Left ventricle myocardium inferior (tissue), 1 donor: ENCODE measurements at places on chromosomes 12 and 14. TPM values are rescaled to one million over a fixed set of nuclear protein-coding genes. Genes with fewer than 3 reads are reported as not detected.

Gene ABCC9
- total RNA-seq, result 81.8 TPM

Gene USP44
- total RNA-seq, result 0.80 TPM

DNA sequence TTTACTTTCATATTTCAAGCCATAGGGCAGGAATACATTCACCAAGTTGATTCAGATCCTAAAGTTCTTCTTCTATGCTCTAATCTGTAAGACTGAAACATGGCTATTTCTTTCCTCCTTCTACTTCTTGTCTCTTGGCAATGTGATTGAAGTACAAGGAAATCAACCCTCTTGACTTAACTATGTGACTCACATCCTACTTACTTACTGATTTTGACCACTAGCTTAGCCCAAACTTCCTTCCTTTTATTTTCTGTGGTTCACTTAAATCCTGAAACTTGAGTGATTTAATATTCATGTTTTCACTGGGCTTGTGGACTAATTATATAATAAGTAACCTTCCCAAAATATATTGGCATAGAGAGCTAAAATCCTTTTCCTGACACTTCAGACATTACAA lies 111.2 kb upstream of the NOVA1 start:
- H3K4me1 ChIP-seq, result no peaks in the 10 kb centered on the region
- H3K27me3 ChIP-seq, result no peaks in the 10 kb centered on the region
- no peak for DNase-seq

Gene SERPINA4
- total RNA-seq, result not detected

DNA sequence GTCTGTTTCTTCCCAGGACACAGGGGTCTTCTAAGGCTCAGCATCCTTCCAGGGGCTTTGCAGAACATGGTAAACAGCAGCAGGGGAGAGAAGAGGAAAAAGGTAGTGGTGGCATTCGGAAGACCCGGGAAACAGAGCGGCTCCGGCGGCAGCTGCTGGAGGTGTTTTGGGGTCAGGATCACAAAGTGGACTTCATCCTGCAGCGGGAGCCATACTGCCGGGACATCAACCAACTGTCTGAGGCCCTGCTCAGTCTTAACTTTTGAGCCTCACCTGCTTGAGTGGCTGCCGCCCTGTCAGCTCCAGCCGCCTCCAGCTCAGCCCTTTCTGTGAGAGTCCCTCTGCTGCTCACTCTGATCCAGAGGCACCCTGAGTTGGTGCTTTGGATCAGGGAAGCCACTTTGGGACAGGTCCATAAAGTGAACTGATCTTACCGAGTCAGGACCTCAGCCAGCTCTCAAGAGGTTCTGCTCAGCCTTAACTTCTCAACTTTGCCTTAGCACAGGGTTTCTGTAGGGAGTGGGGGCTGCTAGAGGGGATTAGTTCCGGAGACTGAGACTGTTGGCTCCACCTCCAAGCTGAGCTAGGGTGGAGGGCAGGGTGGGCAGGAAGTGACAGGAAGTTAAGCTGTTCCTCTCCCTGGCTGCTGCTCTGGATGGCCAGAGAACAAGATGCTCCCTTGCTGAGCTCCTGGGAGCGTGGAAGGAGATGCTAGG lies 5.4 kb downstream of the SDR39U1 start:
- H3K4me1 ChIP-seq, result peaks cover 81% of the 10 kb centered on the region
- peaks cover 73% of the 10 kb centered on the region for H3K36me3 ChIP-seq
- no peak for DNase-seq
- H3K27me3 ChIP-seq, result no peaks in the 10 kb centered on the region
- peak overlapping the region; percentile 100 for H3K27ac ChIP-seq

Gene C14orf39
- not detected for total RNA-seq

Gene CEP170B
- 11.7 TPM for total RNA-seq

Gene MEG3
- 17.5 TPM for total RNA-seq

Gene CCND2
- 283 TPM for total RNA-seq

GRCh38 chr12:71949646-71950045 lies 11.0 kb downstream of the TPH2 start:
- H3K36me3 ChIP-seq, result no peaks in the 10 kb centered on the region
- H3K27me3 ChIP-seq, result peaks cover 40% of the 10 kb centered on the region
- no peak overlapping the region for H3K27ac ChIP-seq
- no peak for DNase-seq
- no peaks in the 10 kb centered on the region for H3K4me1 ChIP-seq
- no peak overlapping the region for H3K4me3 ChIP-seq

Gene UTP20
- 7.5 TPM for total RNA-seq

DNA sequence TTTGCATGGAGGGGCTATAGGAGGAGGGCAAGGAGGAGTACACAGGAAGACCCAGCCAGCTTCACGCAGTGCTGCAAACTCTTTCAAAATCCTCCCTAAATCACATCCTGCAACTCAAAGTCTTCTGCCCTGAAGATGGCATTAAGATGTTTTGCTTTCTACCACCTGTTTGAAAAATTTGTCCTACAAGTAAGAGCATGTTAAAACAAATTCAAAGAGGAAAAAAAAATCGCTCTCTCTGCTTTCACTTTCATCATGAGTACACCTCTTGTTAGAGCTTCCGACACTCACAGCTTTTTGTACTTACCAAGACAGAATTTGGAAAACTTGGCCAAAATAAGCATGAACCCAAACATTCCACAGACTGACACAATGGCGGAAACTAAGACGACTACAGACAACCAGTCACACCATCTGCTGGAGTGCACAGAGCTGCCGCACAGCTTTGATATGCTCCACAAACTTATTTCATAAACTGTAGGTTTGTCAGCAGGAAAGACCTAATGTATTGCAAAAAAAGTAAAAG lies 21.3 kb downstream of the GCH1 start:
- H3K4me3 ChIP-seq, result peak overlapping the region; percentile 62
- no peaks in the 10 kb centered on the region for H3K36me3 ChIP-seq
- no peak for DNase-seq
- H3K27ac ChIP-seq, result peak overlapping the region; percentile 77
- H3K27me3 ChIP-seq, result no peaks in the 10 kb centered on the region

GRCh38 chr12:102950950-102951619 lies 6.4 kb upstream of the ASCL1 start:
- no peaks in the 10 kb centered on the region for H3K36me3 ChIP-seq
- peaks cover under 1% of the 10 kb centered on the region for H3K4me1 ChIP-seq
- H3K4me3 ChIP-seq, result no peak overlapping the region

DNA sequence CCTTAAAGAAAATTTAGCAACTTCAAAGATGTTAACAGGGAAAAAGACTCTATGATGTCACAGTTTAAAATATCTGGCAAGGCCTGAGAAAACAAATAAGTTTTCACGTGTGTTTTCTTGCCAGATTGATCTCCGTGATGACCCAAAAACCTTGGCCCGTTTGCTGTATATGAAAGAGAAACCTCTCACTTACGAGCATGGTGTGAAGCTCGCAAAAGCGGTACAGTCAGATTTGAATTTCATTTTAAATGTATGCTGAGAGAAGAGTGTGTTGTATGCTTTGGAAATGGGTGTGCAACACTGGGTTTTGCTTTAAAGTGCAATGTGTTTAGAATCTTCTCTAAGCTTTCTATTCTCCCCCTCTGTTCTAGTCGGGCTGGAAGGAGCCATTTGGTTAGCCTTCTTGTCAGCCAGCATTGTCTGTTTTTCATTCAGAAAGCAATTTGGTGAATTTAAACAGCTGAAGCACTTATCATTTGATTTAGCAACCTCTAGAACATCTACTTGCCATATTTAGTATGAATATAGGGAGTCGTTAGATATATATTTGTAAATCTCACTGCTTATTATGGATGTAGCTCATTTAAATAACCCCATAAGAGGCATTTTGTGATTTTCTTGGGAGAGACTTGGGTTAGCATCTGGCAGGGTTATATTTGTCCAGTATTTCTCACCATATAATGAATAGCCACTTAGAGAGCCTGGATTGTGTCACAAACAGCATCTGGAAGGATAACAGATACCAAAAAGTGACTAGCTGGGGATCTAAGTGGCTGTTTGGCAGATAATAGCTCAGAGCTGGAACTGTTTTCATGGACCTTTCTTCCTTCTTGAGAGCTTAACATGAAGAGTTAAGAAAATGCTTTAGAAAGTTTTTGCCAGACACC lies 35.5 kb downstream of the GPHB5 start:
- H3K4me1 ChIP-seq, result no peaks in the 10 kb centered on the region
- H3K27me3 ChIP-seq, result no peaks in the 10 kb centered on the region
- H3K36me3 ChIP-seq, result peaks cover 44% of the 10 kb centered on the region
- no peak for DNase-seq

- H3K4me1 ChIP-seq, result peaks cover 5% of the 10 kb centered on the region
- peaks cover 4% of the 10 kb centered on the region for H3K27me3 ChIP-seq
- no peaks in the 10 kb centered on the region for H3K36me3 ChIP-seq
- DNase-seq, result no peak
- no peak overlapping the region for H3K27ac ChIP-seq
- H3K4me3 ChIP-seq, result no peak overlapping the region
Observed at GRCh38 chr14:58796242-58797009, 158.7 kb downstream of the DACT1 start.

GRCh38 chr14:65495196-65495595 lies 82.7 kb downstream of the FUT8 start:
- H3K4me1 ChIP-seq, result peaks cover 9% of the 10 kb centered on the region
- H3K4me3 ChIP-seq, result no peak overlapping the region
- H3K27me3 ChIP-seq, result no peaks in the 10 kb centered on the region
- no peak for DNase-seq
- H3K27ac ChIP-seq, result no peak overlapping the region

Gene CMA1
- total RNA-seq, result 0.66 TPM

- DNase-seq, result no peak
- peak overlapping the region; percentile 84 for H3K4me3 ChIP-seq
- H3K27ac ChIP-seq, result peak overlapping the region; percentile 90
- H3K27me3 ChIP-seq, result no peaks in the 10 kb centered on the region
- H3K36me3 ChIP-seq, result peaks cover 19% of the 10 kb centered on the region
Observed at GRCh38 chr12:58916921-58917511, 3.3 kb downstream of the LRIG3 start.

Gene IFNG-AS1
- total RNA-seq, result 0.58 TPM

Gene OASL
- total RNA-seq, result 0.25 TPM

- no peak overlapping the region for H3K27ac ChIP-seq
- H3K4me3 ChIP-seq, result no peak overlapping the region
- H3K4me1 ChIP-seq, result peaks cover 30% of the 10 kb centered on the region
- no peak for DNase-seq
- H3K27me3 ChIP-seq, result no peaks in the 10 kb centered on the region
Observed at GRCh38 chr12:48811437-48812090, 6.7 kb upstream of the CACNB3 start.

GRCh38 chr12:51070004-51070403 lies 13.4 kb downstream of the CSRNP2 start:
- no peak for DNase-seq
- peaks cover 90% of the 10 kb centered on the region for H3K36me3 ChIP-seq
- no peaks in the 10 kb centered on the region for H3K27me3 ChIP-seq
- no peaks in the 10 kb centered on the region for H3K4me1 ChIP-seq
- no peak overlapping the region for H3K27ac ChIP-seq

DNA sequence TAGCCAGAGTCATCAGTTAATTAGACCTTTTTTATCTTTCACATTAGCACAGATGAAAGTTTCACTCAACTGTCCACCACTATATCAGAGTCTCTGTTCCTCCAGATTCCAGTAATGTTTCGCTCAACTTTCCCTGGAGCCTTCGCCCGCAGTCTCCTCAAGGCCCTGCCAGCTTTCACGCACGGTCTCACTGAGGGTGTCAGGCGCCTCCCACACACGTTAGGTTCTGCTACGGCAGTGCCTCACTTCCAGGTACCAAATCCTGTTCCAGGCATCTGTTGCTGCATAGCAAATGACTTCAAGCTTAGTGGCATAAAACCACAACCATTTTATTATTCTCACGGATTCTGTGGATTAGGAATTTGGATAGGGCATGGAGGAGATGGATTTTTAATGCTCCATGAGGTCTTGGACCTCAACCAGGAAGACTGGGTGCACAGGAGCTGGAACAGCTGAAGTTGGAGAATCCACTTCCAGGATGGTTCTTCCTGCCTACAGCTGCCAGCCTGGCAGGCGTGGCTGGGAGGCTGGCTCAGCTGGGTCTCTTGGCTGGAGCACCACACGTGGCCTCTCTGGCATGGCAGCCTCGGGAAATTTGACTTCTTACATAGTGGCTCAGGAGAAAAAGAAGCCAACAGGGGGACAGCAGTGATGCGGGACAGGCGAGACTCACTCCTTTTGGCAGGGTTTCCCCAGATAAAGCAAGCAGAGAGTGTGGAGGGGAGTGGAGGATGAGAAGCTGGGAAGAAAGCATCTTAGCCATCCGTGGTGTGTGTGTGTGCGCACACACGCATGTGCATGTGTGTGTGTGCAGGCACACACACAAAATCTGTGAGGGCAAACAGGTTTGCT lies 21.3 kb upstream of the BCDIN3D start:
- no peak overlapping the region for H3K27ac ChIP-seq
- H3K4me1 ChIP-seq, result peaks cover 24% of the 10 kb centered on the region
- no peak for DNase-seq
- H3K27me3 ChIP-seq, result peaks cover 20% of the 10 kb centered on the region
- no peak overlapping the region for H3K4me3 ChIP-seq

DNA sequence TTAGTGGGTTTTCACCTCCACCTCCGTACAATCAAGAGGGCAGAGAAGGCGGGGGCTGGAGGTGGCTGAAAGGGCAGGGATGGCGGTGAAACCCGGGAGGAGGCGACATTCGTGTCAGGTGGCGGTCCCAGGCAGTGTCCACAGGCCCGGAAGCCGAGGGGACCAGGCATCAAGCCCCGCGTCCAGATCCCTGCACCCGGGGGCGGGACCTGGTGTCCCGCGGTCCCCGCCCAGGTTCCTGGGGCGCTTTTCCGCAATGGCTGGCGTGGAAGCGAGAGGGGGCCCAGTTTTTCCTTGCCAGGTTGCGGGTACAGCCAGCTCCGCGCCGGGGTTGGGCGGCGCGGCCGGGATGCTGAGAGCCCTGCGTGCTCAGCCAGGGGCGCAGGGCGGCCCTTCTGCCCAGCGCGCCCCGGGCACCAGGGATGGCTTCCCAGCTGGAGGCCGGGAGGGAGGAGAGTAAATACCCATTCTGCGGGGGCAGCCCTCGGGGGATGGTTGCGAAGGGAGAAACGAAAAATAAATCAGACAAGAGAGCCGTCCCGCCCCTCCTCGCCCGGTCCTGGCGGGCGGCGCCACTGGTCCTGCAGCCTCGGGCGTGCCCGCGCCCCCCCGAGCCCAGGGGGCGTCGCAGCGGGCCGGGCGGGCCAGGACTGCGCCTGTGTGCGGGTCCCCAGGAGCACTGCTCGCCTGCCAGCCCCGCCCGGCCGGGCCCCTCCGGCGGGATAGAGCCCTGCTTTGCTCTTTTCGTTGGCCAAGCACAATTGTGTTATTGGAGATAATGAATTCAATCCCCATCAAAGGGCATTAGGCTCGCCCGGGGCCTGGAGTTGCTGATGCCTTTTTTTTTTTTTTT lies 11.5 kb downstream of the FOXA1 start:
- DNase-seq, result no peak
- peaks cover 99% of the 10 kb centered on the region for H3K27me3 ChIP-seq
- no peak overlapping the region for H3K27ac ChIP-seq
- peak overlapping the region; percentile 31 for H3K4me3 ChIP-seq
- peaks cover 29% of the 10 kb centered on the region for H3K4me1 ChIP-seq
- no peaks in the 10 kb centered on the region for H3K36me3 ChIP-seq

DNA sequence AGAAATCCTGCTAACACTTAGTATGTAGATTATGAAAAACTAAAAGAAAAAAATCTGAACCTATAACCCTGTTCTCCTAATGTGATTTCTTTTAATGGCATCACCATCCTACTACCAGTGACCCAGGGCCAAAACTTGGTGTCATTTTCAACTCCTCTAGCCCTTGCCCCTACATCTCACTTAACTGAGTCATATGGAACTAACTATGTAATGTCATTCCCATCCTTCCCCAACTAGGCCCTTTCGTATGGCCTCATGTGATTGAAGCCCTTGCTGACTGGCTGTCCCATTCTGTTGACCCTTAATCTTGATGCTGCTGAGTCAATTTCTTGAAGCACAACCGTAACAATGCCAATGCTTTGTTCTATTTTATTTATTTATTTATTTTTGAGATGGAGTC lies 7.6 kb downstream of the DMAC2L start:
- H3K4me3 ChIP-seq, result no peak overlapping the region
- no peak for DNase-seq
- H3K36me3 ChIP-seq, result peaks cover 17% of the 10 kb centered on the region
- peaks cover 24% of the 10 kb centered on the region for H3K4me1 ChIP-seq
- H3K27ac ChIP-seq, result no peak overlapping the region
- H3K27me3 ChIP-seq, result no peaks in the 10 kb centered on the region

Gene GUCY2C
- total RNA-seq, result 0.11 TPM
